ENCODE measurements at places on chromosomes 1 and 21.

DNA sequence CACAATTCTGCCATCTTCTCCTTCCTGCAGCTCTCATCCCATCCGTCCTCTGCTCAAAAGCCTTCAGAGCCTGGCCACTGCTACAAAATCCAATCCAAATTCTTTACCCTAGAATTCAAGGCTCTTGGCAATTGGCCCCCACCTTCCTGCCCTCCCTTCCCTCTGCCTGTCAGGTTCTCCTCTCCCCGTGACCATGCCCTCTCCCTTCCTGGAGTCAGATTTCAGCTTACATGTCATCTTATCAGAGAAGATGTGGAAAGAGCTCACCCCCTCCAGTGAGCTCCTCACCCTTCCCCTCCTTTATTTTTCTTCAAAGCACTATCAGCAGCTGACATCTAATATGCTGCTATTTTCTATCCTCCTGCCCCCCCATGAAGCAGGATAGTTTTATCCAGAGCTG lies 86.9 kb downstream of the GRIK3 start:
- no peak for DNase-seq

- DNase-seq, result no peak
Observed at GRCh38 chr1:1616045-1616790, 918 bp downstream of the MIB2 start.

- no peak for DNase-seq
Observed at GRCh38 chr1:10667861-10668761, 128.3 kb downstream of the CASZ1 start.

GRCh38 chr1:94805912-94806311 lies 14.2 kb upstream of the SLC44A3 start:
- DNase-seq, result no peak

- DNase-seq, result no peak
Observed at GRCh38 chr1:117535821-117536220, 70.0 kb upstream of the TENT5C start.

All from NCI-H2081 treated with DMSO at 0.1 percent for 48 hours (cell line).